DMS 273 treated with DMSO at 0.1 percent for 48 hours (cell line): ENCODE measurements at places on chromosomes 2 and 18.

GRCh38 chr18:78728784-78729467 is 250.7 kb upstream of the SALL3 start:
- no peak for DNase-seq

DNA sequence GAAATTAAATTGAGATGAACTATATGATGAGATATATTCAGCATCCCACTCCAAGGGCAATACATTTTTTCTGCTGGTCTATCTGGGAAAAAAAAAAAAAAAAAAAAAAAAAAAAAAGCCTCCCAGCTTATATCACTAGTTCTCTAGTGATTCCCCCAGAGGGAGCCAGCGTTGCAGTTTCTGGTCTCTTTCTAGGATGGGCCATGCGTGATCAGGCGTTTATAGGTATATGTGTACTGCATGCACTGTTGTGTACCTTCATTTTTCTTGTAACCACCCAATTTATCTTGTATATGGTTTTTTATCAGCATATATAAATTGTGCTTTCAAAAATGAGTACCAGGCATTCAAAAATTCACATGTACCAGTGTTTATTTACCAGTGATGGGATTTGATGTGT is 35.1 kb downstream of the DCDC2C start:
- DNase-seq, result peak; percentile 2

- no peak for DNase-seq
These were observed 100.1 kb upstream of the ALKAL2 start for GRCh38 chr2:387980-388421.

DNA sequence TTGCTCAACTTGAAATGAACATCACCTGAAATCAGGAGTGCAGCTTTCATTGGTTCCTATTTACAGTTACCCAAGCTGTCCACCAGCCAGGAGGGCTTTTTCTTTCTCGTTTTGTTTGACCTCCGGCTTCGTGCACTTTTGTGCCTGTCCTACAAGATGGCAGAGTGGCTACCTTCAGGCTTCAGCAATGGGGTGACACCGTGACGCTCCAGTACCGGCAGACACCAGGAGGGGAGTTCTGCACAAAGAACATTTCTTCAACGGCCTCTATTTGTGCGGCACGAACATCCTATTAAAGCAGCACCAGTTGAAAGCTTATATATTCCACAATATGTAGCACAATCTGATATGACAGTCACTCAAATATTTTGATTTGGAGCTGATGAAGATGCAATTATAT is 18.3 kb downstream of the RNASEH1 start:
- no peak for DNase-seq

- peak; percentile 20 for DNase-seq
These were observed 32.7 kb downstream of the COX7A2L start for GRCh38 chr2:42328148-42328833.

DNA sequence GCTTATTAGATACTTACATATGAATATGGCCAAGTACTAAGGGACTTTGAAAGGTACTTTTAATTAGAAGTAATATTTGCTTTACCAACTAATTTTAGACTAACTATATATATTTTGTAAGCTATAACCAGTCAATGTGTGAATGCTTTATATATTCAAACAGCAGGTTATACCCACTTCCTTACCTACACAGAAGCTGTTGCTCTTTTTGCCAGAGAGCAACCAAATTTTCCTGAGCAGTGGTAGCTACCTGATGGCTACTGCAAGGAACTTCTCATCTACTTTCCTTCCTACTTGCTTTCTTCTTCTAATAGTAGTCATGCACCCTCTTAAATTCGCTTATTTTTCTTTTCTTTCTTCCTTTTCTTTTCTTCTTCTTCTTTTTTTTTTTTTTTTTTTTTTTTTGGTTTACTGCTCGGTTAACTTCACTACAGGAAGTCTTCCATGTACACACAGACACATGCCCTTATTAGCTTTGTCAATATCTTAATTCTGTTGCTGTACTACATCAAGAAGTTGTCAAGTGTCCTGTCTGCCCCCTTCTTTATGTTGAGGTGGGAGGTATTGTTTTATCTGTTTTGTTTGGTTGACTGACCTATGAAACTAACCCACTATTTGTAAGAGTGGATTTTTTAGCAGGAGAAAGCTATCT is 95.0 kb downstream of the EPC2 start:
- DNase-seq, result no peak

DNA sequence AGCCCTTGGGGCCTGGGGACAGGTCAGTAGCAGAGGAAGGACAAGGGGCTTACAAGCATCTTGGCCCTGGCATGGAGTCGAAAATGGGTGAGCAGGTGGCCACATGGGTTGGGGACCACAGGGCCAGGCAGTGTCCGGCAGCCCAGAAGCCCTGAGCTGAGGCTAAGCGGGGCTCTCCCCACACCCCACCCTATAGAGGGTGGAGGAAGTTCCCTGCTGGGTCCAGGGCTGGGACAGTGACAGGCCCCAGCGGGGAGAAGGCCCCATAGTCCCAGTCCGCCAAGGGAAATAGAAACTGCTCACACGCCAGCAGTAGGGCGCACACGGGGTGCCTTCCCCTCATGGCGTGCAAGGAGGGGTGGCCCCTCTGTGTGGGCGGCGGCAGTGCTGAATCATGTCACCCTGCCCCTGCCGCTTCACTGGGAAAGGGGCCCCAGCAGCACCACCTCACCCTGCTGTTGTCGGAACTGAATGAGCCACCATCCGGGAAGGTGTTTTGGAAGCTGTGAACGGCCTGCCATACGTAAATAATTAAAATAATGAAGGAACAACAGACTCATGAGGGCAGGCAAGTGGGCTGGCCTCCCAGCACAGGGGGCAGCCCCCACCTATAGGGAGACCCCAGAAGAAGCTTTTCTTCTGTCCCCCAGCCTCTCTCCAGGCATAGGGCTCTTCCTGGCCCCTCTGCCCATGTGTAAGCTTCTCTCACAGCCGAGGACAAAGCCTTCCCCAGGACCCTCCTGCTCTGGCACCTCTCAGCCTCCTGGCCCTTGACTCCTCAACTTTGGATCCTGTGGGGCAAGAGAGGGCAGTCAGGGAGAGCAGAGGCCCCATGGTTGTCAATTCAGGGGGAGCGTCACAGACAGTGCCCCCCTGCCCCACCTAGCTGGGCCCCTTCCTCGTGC is 12.7 kb upstream of the DUSP2 start:
- DNase-seq, result no peak

DNA sequence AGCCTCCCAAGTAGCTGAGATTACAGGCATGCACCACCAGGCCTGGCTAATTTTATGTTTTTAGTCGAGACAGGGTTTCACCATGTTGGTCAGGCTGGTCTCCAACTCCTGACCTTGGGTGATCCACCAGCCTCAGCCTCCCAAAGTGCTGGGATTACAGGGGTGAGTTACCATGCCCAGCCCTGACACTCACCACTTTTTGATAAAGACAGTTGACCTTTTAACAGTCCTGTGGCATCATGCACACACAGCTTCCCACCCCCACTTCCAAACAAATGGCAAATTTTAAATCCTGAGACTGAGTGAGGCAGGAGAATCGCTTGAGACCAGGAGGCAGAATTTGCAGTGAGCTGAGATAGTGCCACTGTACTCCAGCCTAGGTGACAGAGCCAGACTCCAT is 6.2 kb upstream of the DNAJB2 start:
- no peak for DNase-seq

DNA sequence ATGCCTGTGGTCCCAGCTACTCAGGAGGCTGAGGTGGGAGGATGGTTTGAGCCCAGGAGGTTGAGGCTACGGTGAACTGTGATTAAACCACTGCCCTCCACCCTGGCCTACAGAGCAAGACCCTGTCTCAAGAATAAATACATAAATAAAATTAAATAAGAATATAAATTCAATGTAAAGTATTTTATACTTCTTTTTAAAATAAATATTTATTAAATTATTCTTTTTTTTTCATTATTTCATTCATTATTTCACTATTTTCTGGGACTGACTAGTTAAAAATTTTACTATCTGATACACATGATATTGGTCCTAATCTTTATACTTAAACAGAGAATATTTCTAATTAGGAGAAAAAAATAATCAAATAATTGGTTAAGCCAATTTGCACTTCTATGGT is 917.6 kb downstream of the ERBB4 start:
- DNase-seq, result no peak

DNA sequence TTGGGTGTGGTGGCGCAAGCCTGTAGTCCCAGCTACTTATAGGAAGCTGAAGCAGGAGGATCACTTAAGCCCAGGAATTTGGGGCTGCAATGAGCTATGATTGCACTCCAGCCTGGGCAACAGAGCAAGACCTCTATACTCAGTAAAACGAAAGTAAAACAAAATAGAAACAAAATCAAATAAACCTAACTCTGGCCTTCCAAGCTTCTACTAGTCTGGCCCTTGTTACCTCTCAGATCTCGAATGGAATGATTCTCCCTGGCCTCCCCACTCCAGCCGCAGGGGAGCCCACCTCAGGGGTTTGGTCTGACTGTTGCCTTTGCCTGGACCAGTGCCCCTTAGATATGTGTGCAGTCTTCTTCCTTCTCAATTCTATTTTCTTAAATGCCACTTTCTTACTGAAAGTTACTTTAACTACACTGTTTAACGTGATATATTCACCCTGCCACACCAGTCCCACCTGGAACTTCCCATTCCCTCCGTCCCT is 160.0 kb upstream of the GCFC2 start:
- no peak for DNase-seq

GRCh38 chr2:10934979-10935350 is 23.2 kb downstream of the KCNF1 start:
- DNase-seq, result no peak

DNA sequence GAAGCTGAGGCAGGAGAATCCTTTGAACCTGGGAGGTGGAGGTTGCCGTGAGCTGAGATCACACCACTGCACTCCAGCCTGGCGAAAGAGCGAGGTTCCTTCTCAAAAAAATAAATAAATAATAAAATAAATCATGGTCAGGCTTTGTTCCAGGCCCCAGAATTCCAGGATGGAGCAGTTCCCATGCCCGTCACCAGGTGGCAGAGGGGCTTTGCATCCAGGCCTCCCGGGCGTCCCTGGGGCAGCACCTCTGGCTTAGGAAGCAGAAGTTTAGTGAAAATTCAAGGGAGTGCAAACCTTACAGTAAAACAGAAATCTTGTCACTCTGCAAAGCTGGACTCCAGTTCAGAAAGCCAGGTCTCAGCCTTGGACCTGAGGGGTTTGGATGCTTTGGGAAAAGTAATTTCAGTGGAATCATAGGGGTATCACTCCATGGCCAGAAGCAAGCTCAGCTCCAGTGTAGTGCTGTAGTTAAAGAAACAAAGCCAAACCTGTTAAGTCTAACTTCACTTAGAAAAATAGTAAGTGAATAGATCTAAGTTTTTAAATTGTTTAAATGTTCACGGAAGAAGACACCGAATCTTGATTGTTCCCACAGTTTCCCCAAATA is 512.7 kb downstream of the CMPK2 start:
- no peak for DNase-seq

GRCh38 chr2:230816735-230817134 is 48.0 kb upstream of the ITM2C start:
- no peak for DNase-seq

- DNase-seq, result no peak
These were observed 5.4 kb downstream of the SOX11 start for GRCh38 chr2:5697562-5697961.

DNA sequence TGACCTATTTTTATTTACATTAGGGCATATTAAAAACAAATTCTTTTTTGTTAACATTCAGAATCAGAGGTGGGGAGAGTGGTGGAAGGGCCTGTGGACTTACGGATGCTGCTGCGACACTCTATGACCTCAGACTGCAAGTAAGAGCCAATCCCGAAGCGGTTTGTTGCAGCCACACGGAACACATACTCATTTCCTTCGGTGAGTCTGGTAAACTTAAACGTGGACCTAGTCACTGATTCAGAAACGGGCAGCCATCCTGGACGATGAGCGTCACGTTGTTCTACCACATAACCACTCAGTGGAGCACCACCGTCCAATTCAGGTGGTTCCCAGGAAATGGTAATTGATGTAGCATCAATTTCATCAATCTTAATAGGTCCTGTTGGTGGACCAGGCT is 61.9 kb downstream of the PLEKHA3 start:
- DNase-seq, result no peak

DNA sequence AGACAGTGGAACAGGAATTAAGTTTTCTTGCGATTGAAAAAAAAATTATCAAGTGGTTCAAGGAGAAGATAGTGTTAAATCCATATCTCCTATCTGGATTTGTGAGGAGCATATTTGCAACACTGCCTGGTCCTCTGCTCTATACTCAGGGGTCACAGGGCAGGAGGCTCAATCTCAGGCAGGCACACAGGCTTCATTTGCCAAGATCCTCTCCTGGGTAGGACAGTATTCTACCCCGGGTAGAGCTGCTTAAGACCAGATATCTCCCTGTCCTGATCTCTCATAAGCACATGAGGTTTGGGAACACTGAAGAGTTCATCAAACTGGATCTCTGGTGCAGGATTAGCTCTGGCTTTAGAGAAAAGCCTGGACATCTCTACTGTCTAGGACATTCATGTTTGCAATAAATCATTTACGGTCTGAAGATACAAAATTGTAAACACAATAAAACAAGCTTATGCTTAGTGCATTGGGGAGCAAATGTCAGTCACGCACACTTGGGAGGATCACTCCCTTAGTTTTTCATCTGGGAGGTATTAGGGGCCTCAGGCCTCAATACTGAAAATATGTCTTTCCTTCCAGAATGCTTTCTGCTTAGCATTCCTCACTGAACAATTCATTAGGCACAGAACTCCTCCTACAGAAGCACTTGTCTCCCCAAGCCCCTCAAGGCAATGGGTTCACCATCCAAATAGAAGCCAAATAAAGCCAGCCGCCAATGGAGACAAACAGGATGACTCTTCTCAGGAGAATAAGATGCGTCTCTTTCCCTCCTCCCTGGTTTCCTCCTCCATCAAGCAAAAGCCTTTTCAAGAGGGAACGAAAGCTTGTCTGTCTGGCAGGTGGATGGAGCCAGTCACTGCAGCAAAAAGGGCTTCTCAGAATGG is 34.1 kb upstream of the LCLAT1 start:
- DNase-seq, result no peak

DNA sequence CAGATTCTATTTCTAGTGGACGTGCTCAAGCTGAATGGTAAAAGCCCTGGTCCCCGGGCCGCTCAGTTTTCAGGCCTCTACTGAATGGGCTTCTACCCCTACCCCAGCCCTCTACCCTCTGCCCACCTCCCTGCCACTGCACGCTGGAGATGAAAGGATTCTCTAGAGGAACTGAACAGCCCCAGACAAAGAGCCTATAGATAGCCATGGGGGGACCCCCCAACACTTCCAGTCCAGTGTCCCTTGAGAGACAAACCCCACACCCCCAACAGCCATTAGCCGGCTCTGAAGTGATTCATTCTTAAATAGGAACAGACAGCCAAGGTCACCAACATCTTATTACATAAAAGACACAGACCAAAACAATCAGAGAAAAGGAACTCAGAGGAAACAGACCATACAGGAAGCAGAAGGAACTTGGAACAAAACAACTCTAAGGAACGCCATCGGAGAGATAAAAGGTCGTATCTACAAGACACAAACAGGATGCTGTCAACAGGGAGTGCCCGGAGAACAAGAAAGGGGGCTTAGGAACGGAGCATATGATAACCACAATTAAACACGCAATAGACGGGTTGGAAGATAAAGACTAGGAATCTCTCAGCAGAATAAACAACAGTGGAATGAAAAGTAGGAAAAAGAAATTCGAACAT is 23.5 kb downstream of the TMEM37 start:
- no peak for DNase-seq

GRCh38 chr2:33190393-33190937 is 243.7 kb downstream of the LTBP1 start:
- DNase-seq, result no peak

- DNase-seq, result no peak
These were observed 79.3 kb downstream of the TGFA start for GRCh38 chr2:70474256-70474848.
